Psoas muscle (tissue), 8 donors: ENCODE measurements at places on chromosomes 5 and 9.

DNA sequence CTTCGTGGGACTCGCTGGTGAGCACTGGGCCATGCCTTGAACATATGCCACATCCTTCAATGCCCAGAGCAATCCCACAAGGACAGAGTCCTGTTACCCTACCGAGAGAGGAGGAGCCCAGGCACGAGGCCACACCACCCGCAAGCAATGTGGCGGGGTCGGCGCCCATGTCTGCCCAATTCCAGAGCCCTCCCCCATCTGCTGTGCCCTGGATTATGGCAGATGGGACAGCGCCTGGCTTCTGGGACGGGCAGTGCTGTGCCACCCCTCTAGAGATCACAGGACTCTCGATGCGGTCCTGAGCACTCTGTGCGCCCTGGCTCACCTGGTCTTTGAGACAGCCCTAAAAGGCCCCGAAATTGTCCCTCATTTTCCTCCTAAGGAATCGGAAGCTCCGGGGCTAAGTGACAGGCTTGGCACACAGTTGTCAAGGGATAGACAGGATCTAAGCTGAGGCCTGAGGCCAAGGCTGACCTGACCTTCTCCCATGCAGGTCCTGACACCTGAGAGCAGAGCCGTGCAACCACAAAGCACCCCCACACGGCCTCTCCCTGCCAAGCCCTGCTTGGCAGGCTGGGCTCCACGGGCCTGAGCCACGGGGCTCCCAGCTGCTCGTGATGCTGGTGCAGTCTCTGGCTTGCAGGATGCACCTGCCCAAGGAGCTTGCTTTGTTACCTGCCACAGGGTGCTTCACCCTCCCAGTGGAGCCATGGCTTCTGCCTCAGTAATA, 48.8 kb downstream of the PRRT1B start:
- no peak for DNase-seq

DNA sequence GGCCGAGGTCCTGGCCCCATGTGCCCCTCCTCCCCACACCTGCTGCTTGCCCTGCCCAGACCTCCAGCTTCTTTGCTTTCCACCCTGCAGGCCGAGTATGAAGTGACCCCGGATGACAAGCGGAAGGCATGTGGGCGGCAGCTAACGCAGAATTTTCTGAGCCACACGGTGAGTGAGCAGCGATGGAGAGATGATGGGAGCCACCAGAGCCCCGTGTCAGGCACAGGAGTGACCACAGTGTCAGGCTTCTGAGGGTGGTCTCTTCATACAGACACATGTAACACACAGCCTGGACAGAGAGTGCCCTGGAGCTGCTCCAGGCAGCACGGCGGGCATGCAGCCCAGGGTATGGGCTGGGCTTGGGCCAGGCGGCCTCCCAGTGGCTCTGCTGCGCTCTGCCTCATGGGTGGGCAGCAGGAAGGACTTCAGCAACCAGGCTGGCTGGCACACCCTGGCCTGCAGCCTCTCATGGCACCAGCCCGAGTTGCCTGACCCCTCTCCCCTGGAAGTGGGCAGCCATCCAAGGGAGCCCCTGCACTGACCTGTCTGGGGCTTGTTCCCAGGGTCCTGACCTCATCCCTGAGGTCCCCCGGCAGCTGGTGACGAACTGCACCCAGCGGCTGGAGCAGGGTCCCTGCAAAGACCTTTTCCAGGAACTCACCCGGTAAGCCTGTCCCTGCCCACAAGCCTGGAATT, 5.8 kb downstream of the GRK6 start:
- peak; percentile 70 for DNase-seq

GRCh38 chr5:157219491-157220271, 39.0 kb downstream of the ITK start:
- no peak for DNase-seq

DNA sequence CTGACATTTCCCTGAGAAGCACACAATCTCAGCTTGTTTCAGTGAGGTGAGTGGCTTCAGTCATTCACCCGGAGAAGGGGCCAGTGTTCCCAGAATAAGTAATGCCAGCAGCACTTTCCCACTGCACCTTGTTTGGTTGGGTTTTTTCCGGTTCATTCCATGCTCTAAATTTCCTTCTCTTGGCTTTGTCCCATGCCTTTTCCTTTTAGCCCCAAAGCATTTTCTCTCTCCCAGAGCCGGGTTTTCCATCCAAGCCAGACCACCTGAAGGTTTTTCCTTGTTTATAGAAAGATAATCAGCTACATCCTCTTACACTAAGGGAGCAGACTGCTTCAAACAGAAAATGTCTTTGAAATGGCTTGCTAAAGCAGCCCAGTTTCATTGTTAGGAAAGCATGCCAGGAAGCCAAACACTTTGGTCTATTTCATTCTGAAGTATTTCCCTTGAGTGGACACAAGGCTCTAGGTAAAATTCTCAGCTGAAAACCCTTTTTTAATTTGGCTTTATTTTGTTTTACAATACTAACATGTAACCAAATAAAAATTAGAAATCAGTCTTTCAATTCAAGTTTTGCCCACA, 501.6 kb downstream of the DTWD2 start:
- DNase-seq, result no peak
